CD4-positive, CD25-positive, alpha-beta regulatory T cell (primary cell): ENCODE measurements at places on chromosomes 16 and 17.

GRCh38 chr17:69757688-69758430 lies 317.2 kb upstream of the KCNJ16 start:
- no peak for DNase-seq

- no peak for DNase-seq
These were observed 24.2 kb downstream of the MAP3K3 start for GRCh38 chr17:63646488-63646806.

DNA sequence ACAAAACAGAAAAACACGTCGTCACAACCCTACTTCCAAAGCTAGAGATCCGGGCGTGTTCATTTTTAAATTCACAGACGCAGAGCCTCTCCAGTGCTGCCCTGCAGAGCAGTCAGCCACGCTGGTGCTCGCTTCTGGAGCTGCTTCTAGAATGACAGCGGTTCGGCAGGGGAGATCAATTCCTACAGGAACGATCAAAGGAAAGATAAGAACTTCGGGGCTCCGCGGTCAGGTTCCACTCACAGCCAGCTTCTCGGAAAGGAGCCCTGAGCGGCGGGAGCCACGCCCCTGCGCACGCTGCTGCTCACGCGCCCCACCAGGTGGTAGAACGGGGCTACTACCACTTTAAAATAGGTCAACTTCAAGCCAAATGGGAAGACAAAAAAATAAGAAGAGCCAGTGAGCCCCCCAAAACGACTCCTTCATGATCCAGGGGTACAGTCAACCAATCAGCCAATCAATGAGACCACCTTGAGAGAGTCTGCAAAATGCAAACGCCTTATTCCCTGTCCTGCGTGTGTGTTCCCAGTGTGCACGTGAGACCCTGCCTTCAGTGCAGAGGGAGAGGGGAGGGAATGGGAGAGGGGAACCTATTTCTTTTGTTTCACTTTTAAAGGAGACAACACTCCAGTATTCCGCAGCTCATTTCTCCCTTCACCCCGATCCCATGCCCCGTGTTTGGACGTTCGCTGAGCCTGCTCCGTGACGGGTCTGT lies 209.7 kb downstream of the RBFOX3 start:
- peak; percentile 68 for DNase-seq

DNA sequence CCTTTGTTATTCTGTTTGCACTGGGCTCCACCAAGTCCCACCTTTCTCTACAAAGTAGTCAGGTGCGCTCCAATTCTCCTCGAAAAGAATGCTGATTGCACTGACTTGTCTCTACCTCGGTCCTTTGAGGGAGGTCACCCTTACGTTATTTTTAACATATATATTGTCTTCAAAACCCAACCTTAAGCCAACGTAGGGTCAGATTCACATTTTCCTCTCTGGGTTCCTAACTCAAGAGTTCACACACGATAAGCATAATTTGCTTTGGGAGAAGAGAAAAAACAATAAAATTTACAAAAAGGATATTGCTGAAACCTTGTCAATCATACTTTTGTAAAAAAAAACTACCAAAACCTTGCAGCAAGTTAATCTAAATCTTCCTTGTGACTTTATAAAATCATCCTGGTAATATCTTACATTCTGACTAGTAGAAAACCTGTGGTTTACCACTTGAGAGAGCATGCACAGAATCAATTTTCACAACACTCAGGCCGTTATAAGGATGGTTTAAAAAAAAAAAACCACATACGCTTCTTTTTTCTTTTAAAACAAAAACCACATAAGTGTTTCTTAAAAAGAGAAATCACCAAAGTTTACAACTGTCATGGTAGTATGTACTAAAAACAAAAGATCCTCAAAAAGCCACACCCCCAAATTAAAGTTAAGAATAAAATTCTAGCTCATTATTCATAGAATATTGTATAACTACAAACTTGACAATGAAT lies 72.2 kb upstream of the TRAP1 start:
- peak; percentile 77 for DNase-seq

- DNase-seq: no peak
These were observed 10.5 kb downstream of the OMG start for GRCh38 chr17:31286587-31286986.

DNA sequence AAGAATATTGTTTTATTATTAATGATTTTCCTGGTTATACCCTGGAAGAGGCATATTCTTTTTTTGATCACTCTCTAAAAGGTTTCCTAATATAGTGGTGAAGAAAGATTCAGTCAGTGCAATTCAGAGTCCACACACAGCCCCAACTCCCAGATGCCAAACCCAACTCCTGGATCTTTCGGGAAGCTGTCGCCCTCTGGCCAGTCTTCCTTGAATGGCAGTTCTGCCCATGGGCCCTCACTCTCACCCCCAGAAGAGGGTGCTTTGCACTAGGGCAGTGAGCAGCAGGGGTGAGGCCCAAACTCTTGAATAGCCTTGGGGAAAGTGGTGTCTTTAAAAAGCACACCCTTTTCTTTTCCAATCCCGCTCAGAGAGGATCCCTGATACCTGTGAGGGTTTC lies 11.0 kb downstream of the KRT32 start:
- no peak for DNase-seq

GRCh38 chr17:6164996-6165395 lies 94.8 kb downstream of the WSCD1 start:
- no peak for DNase-seq

DNA sequence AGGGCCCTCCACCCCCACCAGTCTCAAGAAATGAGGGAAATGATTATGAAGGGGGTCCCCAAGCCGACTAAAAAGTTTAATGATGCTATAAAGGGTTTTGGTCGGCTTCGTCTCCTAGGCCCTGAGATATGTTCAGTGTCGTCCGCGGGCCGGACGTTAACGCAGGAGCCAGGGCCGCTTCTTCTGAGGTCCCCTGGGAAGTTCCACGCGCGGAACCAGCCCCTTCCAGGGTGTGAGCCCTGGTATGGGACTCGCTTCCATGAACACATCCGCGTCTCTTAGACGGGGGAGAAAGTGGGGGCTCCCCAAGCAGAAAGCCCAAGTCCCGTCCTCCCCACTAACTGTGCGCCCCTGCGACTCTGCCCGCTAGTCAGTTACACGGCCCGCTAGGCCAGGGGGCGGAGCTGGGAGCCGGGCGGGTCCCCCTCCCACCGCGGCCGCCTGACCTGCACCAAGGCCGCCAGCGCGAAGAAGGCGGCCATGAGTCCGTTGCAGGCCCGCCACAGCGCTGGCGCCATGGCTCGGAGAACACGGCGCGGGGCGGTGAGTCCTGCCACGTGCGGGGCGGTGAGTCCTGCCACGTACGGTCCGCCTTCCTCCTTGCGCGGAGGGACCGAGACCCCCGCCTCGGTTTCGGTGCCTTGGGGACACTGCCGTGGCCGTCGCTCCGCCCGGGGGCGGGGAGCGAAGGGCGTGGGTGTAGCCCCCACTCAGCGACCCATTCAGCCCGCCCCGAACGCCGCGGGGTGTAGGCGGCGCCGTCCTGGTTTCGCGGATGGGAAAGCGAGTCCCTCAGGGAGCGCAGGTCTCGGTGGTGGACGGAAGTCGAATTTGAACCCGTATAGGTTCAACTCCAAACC lies at the start of gene TMEM220:
TMEM220 (minus strand) TSS at position 690 of the 860 bp plus-strand sequence; CDS start at position 518, 172 bp downstream.
- DNase-seq: no peak

GRCh38 chr17:64229815-64230728 lies 33.0 kb downstream of the TEX2 start:
- no peak for DNase-seq

DNA sequence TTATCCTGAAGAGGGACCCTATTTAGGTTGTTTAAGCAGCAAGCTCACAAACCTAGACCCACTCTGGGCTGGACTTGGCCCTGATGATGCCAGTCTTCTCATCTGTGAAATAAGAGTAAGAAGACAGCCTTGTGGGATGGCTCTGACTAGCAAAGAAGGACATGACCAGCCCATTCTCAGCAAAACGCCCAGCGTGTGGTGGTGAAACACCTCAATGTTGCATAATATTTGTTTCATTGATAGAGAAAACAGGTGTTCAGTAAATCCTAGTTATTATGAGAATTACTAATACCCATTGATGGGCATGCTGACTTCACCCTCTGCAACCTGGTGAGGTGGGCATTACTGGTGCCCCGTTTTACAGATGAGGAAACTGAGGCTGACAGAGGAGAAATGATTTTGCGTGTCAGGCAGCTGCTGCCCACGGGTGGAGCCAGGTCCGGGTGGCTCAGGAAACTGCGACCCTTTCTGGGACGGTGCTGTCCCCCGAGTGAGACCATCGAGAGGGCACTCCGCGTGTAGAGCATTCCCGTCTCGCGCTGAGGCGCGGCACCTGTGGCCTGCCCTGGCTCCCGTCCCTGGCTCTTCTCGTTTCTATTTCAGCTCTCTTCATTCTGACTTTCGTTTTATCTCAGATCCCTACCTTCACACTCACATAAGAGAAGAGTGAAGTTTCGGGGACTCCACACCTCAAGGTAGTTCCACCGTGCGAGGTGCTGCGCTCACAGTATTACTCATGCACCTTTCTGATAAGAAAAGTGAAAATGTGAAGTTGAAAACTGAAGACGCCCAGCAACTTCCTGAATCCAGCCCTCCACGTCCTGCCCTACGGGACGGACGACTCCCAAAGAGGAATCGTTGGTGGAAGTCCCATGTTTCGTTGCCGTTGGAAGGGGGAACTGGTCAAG lies 48.5 kb downstream of the IRF8 start:
- DNase-seq: no peak

DNA sequence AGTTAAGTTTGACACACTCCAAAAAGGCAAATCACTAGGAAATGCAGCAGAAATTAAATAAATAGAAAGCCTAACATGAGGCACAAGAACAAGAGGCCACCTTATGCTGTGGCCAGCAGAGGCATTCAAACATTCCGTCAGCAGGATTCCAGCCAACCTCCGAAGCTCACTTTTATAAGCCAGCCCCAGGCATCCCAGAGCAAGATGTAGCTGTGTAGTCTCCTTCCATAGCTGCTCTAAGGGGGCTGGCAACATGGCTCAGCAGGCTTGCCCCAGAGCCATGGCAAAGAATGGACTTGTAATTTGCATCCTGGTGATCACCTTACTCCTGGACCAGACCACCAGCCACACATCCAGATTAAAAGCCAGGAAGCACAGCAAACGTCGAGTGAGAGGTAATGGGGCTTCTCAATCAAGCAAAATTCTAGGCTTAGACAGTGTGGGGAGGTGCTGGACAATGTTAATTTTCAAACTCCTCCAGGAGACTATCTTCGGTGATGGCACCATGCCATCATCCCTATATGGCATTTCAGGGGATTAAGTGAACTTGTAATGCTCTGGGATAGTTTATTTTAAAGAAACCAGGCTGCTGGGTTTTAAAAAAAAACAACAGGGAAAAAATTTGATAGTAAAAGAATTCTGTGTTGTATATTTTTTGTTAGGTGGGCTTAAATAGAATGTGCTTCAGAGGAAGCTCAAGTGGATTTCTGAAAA lies at the start of gene CLEC3A:
CLEC3A (plus strand) TSS at position 202 of the 714 bp plus-strand sequence; CDS start at position 281, 79 bp downstream.
- no peak for DNase-seq

- no peak for DNase-seq
These were observed 250.5 kb upstream of the TNRC6C start for GRCh38 chr17:77708049-77708448.

GRCh38 chr17:50863221-50863843 lies 2.8 kb downstream of the TOB1 start:
- DNase-seq: no peak

DNA sequence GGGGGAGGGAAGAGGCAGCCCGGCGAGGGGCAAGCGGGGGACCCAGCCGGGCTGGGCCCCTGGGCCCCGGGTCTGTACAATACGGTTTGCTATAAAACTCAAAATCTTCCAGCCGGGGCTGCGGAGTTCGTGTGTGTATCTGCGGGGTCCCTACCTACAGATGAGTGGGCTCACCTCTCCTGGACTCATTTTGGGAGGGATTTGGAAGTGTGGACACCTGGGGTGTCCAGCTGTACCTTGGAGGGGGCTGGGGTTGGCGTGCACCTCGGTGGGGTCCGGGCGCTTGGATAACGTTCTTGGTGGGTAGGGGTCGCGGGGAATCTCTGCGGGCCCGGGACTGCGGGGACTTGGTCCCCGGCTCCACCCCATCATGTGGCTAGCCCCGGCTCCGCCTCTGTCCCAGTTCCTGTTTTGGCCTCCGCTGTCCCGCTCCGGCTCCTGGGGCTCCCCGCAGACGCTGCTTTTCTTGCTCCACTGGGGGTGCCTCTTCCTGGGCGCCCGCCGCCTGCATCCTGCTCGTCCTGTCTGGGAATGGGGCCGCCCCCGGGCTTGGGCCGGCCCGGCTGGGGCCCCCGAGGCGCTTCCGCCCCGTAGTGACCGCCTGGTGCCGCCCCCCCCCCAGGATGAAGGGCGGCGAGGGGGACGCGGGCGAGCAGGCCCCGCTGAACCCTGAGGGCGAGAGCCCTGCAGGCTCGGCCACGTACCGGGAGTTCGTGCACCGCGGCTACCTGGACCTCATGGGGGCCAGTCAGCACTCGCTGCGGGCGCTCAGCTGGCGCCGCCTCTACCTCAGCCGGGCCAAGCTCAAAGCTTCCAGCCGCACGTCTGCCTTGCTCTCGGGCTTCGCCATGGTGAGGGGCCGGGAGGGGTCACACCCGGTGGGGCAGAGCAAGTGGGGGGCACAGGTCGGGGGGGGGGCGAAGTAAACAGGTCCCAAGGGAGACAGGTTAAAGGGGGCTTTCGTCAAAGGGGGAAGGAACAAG lies at the start of gene ORAI3:
ORAI3 (plus strand) TSS at position 402 of the 983 bp plus-strand sequence; CDS start at position 624, 222 bp downstream.
- peak; percentile 24 for DNase-seq

GRCh38 chr16:27824006-27824405 lies 239.5 kb downstream of the GSG1L start:
- no peak for DNase-seq

GRCh38 chr17:50424246-50424995 lies 1.6 kb upstream of the ACSF2 start:
- DNase-seq: no peak

- no peak for DNase-seq
These were observed 26.8 kb downstream of the ITGAM start for GRCh38 chr16:31286421-31287032.

DNA sequence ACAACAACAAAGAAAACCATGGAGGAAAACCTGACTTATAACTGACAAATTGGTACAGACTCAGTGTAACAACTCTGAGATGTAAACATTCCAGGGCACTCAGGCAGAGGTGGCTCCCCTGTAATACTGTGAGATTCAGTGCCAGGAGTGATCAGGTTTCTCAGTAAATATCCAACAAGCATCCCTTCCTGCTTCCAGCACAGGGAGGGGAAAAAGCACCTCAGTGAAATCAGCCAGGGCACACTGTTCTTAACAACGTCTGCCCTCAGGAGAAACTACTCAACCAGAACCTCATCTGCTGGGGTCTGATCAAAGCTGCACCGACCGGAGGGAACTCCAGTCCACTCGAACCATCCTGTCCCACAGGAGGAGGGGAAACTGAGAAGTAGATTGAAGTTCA lies 52.3 kb downstream of the AMFR start:
- DNase-seq: no peak

GRCh38 chr16:83967838-83968305 lies at the start of gene NECAB2:
Gene NECAB2, plus strand, starts transcription at chr16:83968244. Its CDS starts 405 bp downstream, at chr16:83968649.
- no peak for DNase-seq

GRCh38 chr17:48442819-48443218 lies 12.8 kb upstream of the SKAP1 start:
- no peak for DNase-seq
